NCI-H1417 (cell line): ENCODE measurements at places on chromosomes 7 and 10.
A peak's percentile ranks its signal among the peaks of the same experiment; 100 is the strongest.

GRCh38 chr10:21888959-21889358 lies 114.6 kb downstream of the DNAJC1 start:
- DNase-seq, result no peak

DNA sequence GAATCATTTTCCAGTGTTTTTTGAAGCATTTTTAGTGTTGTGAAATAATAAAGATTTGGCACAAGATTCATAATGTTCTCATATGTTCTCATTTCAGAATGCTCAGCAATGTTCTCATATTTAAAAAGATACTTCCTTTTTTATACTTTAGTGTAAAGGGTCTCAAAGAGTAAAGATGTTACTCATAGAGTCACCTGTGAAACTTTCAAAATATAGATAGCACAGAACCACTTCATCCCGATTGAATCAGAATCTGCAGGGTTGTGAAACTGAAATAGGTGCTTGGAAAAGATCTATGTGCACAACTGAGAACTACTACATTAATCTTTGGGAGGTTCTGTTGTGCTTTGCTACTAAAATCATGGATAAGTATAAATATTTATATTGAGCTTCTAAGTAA lies 144.7 kb downstream of the MDFIC start:
- DNase-seq, result no peak

GRCh38 chr7:17319164-17320101 lies 21.0 kb downstream of the AHR start:
- DNase-seq, result no peak

GRCh38 chr7:260441-261281 lies 29.3 kb upstream of the FOXL3 start:
- DNase-seq, result no peak

GRCh38 chr7:1359681-1360485 lies 99.4 kb downstream of the MICALL2 start:
- no peak for DNase-seq

GRCh38 chr7:45391618-45392451 lies 182.3 kb upstream of the ADCY1 start:
- no peak for DNase-seq

- no peak for DNase-seq
These were observed 39.0 kb downstream of the CDH23 start for GRCh38 chr10:71435571-71436267.

DNA sequence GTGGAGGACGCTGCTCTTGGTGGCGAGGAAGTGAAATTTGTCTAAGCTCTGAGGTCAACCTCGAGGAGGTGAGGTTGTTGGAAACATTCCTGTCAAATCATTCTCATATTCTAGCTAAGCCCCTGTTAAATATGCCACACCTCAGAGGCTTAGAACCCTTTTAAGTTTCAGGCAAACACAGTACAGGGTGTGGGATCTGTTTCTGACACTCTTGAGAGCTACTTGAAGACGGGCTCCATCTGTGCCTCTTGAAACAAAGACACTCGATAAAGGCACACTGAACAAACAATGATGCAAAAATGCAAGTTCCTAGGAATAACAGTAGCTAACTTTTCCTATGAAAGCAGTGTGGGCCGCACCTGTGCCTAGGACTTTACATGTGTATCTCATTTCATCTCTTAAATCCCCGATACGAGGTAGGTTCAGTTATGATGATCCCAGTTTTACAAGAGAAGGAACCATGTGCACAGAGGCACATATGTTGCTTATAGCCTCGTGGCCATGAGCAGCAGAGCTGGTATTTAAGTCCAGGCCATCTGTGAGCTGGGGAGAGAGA lies 299.2 kb downstream of the CCDC3 start:
- peak; percentile 8 for DNase-seq

GRCh38 chr10:88076027-88076880 lies 212.8 kb downstream of the PTEN start:
- no peak for DNase-seq
